Epithelial cell of umbilical artery (primary cell): ENCODE measurements at places on chromosomes 2 and 18. TPM values are rescaled to one million over a fixed set of nuclear protein-coding genes. Genes with fewer than 3 reads are reported as not detected.

Gene RAB6C
- total RNA-seq: not detected in 2 replicates

Gene STRADB
- 17.5 and 30.1 TPM in 2 replicates for total RNA-seq

Gene XDH
- not detected in 2 replicates for total RNA-seq

Gene STPG4
- total RNA-seq: under 0.01 TPM in 1 of 2 replicates, not detected in the other

Gene PDIA6
- 650 and 703 TPM in 2 replicates for total RNA-seq

Gene WDFY1
- total RNA-seq: 95.5 and 131 TPM in 2 replicates

Gene TTC39C
- 2.3 and 4.1 TPM in 2 replicates for total RNA-seq
